ENCODE measurements at places on chromosomes 6 and 20.

GRCh38 chr6:130382872-130383490 lies 17.2 kb downstream of the TMEM200A start:
- no peak for DNase-seq

DNA sequence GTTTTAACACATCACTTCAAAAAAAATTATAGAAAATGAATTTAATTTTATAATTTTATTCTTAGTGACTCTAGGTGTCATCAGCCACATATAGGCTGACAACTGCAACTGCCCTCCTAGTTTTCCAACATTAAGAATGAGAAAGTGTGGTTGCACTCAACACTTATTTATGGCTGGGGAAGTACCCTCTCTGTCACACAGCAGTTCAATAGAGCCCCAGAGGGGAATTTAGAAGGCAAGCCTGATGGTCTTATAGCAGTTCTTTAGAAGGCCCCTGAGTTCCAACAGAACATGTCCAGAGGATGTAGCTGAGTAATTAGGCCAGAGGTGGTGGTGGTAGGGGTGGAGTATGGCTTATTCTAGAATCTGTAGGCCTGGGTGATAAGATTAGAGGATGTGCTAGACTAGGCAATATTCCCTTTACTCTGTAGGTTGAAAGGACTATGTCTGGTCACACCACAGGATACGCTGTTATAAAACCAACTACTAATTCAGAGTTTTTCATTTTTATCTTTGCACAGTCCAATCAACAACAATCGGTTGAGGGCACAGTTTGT lies 226.5 kb upstream of the CITED2 start:
- DNase-seq = no peak

- DNase-seq = no peak
These were observed 52.0 kb downstream of the FRK start for GRCh38 chr6:116008470-116009243.

GRCh38 chr20:54123587-54124180 lies 50.1 kb downstream of the CYP24A1 start:
- DNase-seq = no peak

DNA sequence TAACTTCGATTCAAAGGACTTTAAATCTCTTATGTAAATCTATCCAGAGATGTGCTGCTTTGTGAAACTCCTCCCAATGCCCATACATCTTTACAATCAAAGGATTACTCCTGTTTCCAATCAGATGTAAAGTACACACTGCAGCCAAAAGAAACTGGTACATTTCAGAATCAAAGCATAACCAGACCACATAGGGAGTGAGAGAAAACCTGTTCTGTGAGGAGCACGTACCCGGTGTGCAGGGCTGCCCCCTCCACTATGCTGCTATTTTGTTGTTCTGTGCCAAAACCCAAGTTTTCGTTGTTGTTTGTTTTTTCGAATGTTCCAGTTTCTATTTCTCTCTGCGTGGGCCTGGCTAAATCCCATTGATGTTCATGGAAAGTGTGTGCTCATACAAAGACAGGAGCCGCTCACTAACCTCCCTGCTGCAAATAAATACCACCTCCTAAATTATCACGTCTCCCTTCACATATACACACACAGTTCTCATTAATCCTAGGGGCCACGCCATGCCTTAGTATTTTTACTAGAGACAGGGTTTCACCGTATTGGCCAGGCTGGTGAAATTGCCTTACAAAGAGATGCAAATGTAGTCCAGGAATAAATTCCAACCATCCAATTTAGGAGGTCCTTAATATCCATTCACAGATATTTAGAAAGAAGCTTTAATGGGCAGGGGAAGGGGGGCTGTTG lies 52.9 kb downstream of the ATP9A start:
- DNase-seq = no peak

GRCh38 chr6:387293-387741 lies 4.2 kb upstream of the IRF4 start:
- DNase-seq = no peak

DNA sequence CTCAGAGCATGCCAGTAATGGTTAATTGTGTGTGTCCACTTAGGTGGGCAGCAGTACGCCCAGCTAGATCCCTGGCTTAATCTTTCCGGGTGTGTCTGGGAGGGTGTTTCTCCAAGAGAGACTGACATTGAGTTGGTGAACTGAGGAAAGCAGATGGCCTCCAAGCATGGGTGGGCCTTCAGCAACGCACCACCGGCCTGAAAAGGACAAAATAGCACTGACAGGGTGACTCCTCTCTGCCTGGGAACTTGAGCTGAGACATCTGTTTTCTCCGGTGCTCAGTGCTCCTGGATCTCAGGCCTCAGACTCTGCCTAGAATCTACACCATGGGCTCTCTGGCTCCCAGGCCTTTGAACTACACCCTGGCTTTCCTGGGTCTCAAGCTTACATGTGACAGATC lies 43.2 kb downstream of the C6orf118 start:
- no peak for DNase-seq
